Uterus (tissue), 4 donors: ENCODE measurements at places on chromosomes 6 and 20.
A peak's percentile ranks its signal among the peaks of the same experiment; 100 is the strongest.

DNA sequence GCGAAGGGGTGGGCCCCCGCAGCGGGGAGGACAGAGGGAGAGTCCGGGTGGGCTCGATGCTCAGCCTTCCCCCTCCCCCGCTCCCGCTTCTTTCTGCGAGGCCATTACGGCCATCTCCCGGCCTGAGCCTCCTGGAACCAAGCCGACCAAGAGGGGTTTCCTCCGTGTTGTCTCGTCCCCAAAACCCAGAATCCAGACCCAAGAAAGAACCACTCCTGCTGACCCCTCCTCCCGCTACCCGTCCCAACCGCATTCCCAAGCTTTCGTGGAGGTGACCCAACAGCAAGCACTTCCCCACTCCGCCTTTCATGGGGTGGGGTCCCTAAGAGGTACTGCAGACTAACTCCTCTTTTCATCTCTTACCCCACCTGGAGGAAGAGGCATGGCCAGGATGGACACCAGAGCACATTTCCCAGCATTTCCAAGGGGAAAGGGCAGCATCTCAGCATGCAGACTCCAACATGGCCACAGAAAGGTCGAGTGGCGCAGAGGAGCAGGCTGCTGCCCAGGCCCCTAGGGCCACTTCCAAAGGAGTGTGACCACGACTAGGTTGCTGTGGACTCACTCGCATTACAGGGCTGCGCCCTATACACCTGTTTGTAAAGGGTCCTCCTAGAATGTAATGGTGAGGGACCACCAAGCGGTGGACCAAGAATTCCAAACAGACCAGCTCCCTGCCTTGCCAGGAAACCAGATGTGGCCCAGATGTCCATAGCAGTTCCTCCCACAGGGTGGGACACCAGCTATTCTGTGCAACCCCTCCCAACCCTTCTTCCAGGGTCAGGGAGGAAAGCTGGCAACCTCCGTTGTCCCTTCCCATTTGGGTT lies 53.4 kb downstream of the MRPL14 start:
- no peak for DNase-seq

DNA sequence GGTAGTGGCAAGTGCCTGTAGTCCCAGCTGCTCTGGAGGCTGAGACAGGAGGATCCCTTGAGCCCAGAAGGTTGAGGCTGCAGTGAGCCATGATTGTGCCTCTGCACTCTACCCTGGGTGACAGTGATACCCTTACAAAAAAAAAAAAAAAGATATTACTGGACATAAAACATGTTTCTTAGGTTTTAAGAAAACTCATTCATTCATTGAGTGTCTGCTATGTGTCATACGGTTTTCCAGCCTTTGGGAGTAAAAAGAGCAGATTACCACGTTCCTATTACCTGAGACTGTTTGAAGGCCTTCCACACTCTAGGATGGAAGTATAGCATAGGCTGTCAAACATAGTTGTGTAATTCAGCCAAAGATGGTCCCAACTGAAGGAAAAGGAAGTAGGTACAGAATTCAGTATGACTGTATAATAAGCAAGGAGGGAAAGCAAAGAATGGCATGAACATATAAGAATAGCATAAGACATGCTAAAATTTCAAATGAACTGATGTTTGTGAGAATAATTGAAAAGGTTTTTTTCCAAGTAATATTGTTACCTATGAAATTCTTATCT lies 22.0 kb downstream of the STXBP5 start:
- DNase-seq = no peak

DNA sequence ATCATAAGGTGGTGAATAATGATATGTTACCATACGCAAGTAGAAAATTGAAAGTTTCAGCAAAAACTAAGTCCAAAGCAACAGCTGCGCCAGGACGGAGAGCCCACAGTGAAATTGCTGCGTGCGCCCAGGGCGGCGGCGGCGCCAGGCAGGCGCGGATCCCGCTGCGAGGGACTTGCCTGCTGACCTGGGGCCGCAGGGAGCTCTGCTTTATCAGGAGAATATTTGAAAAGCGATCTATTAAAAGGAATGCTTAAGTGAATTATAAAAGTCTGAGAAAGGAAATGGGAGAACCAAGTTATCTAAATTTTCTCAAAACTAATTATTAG lies 85.4 kb downstream of the THBS2 start:
- no peak for DNase-seq

- DNase-seq = no peak
Measured at GRCh38 chr6:162156146-162156545, 571.4 kb downstream of the PRKN start.

- DNase-seq = no peak
Measured at GRCh38 chr6:5674141-5674540, 332.6 kb downstream of the NRN1 start.

GRCh38 chr6:71492668-71493067 lies 204.1 kb downstream of the OGFRL1 start:
- DNase-seq = no peak

DNA sequence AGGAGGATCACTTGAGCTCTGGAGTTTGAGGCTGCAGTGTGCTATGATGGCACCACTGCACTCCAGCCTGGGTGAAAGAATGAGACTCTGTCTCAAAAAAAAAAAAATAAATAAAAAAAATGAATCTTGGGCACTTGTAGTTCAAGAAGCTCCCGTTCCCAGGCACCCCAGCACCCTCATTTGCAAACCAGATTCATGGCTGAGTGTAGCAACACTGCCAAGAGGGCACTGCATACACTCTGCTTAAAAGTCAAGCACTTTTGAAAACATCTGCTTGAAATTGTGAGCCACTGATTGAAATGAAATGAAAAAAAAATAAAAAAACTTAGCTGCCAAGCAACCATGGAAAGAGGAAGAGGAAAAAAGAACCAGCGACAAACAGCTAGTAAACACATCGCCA lies 124.7 kb upstream of the SASH1 start:
- DNase-seq = no peak

GRCh38 chr6:15400572-15401004 lies 154.7 kb downstream of the JARID2 start:
- peak; percentile 41 for DNase-seq

DNA sequence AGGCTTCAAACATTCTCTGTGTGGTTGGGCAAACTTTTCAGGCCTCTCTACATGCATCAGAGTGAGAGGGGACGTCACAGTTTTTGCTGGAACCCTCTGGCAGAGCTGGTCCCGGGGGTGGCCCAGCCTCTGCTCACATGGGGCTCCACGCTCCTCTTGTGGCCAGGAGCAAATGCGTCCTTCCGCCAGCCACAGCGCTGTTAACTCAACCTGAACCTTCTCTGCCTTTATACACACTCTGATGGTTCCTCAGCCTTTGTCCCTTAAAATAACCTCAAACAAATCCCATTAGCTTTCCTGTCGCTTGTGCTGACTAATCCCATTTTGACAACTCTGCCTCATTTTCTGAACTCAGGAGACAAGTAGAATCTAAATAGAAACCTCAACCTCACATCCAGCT lies 39.4 kb upstream of the TGM6 start:
- no peak for DNase-seq

GRCh38 chr6:44289726-44290260 lies 19.5 kb downstream of the TMEM151B start:
- DNase-seq = no peak

DNA sequence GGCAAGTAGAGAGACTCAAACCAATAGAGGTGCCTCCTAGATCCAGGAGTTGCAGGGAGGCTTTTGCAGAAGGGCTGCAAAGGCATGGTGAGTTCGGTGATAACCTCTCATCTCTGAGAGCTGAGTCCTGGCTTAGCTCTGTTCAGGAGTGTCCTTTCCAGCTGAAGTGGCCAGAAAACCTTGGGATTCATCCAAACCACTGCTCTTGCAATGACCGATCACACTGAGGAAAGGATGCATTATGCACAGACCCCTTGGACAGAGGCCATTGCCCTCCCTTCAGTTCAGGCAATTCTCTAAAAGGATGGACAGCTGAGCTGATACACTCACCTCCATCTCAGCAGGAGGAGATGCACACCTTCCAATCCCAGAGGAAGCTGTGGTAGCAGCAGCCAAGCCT lies 158.8 kb upstream of the ENPP5 start:
- no peak for DNase-seq

DNA sequence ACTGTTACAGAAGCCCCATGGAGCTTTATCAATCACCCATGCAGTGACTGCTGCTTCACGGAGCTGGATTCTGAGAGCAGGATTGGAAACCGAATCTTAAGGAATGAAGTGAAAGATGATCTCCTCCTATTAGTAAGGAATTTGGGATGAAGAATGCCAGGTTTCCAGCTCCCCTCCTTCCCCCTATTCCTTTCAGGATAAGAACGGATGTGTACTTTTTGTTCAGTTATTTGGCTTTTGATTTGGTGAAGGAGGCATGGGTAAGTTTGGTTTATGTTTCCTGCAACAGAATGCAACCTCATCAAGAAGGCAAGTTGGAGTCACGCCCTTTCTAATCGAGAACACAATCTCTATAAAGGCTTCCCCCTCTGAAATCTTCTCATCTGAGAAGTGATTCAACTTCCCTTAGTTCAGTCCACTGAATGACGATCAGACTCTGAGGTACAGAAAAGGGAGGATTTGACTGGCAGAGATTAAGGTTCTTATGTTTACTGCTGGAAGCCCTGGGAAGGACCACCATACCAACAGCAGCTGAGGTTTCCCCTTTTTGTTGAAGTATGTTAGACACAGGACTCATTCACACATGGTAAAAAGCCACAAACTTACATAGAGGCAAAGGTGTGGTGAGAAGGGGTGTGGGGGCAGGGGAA lies 5.5 kb downstream of the ELMO2 start:
- DNase-seq = no peak
